ENCODE measurements at places on chromosomes 2 and 18.

GRCh38 chr2:189210250-189211087 is 30.9 kb upstream of the COL5A2 start:
- no peak for DNase-seq

DNA sequence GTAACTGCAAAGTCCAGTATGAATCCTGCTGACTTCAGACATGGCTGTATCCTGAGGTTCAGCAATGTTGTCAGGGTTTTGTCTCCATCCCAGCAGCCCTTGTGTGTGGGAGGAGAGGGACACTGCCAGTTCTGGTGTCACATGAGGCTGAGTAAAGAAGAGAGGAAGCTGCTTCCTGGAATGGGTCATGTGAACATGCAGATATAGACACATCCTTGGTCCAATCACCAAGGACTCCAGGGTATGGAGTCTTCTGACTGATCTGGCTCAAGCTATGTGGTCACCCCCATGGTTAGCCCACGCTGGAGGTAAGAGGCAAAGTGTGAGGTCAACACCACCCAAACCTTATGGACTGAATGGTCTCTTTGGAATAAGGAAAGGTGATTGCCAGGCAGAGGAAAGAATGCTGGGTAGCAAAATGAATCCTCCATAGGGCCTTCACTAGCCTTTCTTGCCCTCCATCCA is 134.4 kb upstream of the SLC1A4 start:
- DNase-seq = no peak

DNA sequence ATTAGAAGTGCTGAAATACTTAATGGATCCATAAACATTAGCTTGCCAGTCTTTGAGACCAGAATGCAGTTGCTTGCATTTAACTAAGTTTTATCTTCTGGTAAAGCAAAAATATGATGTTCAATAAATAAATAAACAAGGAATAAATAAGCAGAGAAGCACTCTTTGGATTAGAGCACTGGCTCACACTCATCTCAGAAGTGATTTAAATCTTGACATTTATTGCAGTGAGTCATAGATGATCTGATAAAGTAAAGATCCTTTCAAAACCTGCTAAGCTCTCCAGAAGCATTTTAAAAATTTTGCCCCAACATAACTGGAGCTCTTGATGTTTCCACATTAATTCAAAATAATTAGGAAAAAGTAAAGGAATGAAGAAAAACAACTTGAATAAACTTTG is 66.8 kb downstream of the KYNU start:
- DNase-seq = no peak

- DNase-seq = no peak
These were observed 4.0 kb upstream of the NOP58 start for GRCh38 chr2:202261531-202261930.
